ENCODE measurements at places on chromosomes 12 and 14.

DNA sequence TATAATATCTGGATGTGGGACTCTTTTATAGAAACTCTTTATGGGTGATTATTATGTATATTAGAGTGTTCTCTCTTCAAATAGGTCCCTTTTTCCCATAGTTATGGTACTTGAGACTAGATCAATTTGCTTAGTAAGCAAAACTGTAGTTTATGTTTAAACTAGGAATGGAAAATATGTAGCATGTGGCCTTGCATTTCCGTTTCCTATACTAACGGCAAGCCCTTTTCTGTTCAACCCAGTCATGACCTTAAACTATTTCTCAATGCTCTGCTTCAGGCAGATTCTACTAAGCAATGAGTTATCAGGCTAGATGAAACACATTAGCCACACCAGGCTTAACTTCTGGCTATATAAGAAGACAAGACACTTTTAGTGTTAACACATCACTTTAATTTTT, 84.6 kb downstream of the OTOGL start:
- no peak for DNase-seq

DNA sequence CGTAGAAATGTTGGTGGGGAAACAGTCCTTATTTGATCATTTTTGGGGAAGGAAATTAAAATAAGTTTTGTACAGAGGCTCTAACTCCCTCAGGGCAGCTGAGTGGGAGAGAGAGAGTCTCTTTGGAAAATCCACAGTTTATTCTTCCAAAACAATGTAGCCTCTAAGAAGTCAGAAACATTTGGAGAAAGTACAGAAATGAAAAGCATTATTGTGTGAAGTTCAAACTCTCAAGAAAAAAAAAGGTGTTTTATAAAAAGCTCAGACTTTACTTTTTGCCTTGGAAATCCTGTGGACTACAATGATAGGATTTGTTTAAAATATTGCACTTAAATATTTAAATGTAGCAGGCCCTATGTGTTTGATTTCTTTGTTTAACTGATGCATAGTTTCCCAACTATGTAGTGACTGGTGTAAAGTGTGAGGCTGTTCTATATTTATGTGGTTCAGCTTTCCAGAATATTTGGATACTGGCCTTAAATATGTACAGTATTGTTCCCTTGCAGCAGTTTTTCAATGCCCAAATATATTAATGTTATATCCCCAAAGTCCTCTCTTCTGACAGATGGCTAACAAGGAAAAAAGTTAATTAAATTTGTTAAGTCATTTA, 82.0 kb upstream of the OTOGL start:
- no peak for DNase-seq

DNA sequence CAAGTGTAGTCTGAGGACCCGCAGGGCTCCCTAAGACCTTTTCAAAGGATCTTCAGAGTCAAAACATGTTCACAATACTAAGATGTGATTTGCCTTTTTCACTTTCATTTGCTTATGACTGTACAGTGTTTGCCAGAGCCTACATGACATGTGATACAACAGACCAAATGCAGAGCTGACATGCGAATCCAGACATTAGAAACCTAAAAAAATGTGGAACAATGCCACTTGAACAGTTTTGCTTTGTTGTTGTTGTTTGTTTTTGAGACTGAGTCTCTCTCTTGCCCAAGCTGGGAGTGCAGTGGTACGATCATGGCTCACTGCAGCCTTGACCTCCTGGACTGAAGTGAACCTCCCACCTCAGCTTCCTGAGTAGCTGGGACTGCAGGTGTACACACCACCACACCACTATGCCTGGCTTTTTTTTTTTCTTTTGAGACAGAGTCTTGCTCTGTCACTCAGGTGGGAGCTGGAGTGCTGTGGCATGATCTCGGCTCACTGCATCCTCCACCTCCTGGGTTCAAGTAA, 5.3 kb upstream of the RAB35 start:
- DNase-seq: no peak

DNA sequence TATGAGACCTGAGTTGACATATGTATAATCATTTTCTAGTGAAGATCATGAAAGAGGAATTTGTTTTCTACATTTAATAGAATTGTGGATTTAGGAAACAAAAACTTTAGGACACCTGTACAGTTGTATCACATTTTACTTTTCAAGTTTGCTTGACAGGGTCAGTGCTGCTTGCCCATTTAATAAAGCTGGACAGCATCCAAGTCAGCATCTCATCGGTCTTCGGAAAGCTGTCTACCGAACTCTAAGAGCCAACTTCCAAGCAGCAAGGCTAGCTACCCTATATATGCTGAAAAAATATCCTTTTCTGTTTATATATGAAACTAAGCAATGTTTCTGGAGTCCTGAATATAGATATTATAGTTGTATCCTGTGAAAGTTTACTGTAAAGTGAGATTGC, 52.3 kb downstream of the VEZT start:
- no peak for DNase-seq

GRCh38 chr14:36941783-36942521, 230.5 kb downstream of the SLC25A21 start:
- peak; percentile 0 for DNase-seq

DNA sequence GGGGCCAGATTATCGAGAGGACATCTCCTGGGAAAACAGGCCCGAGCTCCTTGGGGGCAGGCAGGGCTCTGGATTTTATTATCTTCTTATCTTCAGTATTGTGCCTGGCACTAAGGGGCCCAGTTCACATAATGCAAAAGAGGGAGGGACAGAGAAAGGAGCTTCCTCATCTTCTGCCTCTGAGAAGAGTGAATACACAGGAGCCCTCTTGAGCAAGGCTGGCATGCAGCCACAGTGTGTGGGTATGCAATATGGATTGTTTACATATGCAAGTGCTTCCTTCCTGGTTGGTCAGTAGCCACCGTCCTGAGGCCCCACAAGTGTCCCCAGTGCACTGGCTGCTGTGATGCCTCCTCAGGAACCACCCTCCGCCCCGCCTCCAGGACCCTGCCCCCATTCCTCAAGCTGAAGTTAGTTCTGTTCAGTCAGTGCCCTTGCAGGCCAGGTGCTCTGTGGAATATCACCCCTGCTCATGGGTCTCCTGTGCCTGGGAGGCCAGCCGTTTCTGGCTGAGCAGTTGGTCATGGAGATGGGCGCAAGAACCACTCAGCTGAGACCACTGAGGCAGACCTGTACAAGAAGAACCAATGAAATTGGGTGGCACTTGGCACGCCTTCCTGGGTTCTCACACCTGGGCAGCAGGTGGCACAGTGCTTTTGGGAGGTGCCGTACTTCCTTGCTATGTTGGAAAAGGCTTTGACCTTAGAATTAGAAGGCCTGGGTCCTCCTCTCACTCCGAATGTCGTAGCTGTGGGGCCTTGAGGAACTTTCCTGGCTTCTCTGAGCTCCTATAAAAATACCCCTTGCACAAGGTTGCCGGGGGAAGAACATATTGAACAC, 35.1 kb upstream of the ACTN1 start:
- DNase-seq: no peak

DNA sequence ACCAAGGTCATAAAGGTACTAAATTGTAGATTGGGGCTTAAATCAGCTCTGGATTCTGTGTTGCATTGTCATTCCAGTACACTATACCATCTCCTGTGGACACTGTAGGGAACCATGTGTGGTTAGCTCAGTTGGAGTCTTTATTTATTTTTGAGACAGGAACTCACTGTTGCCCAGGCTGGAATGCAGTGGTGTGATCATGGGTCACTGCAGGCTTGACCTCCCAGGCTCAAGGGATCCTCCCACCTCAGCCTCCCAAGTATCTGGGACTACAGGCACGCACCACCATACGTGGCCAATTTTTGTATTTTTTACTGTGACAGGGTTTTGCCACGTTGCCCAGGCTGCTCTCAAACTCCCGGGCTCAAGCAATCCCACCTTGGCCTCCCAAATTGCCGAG, 6.7 kb downstream of the PAPOLA start:
- DNase-seq: no peak

Measured in frontal cortex (tissue), 4 donors.